ENCODE measurements at places on chromosomes 1 and 21.

DNA sequence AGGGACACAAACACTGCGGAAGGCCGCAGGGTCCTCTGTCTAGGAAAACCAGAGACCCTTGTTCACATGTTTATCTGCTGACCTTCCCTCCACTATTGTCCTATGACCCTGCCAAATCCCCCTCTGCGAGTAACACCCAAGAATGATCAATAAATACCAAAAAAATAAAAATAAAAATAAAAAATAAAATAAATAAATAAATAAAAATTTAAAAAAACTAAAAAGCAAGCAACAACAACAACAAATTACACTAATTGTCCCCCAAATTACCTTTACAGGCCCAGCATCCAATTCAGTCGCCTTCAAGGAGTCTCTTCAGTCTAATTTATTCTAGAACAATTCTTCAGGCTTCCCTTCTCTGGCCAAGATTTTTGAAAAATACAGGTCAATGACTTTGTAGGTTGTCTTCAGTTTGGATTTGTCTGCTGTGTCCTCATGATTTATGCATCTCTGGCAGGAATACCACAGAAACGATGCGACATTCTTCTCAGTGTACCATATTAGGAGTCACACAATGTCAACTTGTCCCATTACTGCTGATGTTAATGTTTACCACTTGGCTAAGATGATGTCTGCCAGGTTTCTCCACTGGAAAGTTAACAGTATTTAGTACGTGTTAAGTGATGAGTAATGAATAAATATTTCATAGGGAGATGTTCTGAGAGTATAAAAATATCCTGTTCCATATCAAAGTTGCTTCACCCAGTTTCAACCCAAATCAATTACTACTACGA is 20.3 kb upstream of the BMP8B start:
- DNase-seq = no peak

DNA sequence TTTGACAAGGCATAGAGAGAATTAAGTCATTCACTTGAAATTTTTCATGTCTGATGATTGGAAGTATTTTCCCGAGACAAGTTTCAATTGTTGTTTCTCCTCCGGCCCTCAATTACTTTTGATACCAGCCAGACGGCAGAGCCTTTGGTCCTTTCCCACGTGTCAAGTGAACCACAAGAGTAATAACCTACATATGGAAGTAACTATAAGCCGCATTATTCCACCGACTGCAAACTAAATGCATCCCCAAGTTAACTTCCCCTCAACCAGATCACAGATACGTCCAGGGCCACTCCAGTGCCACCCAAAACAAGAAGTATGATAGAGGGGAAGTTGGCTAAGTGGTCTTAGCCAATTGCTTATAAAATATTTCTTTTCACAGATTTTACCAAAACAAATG is 20.2 kb downstream of the COLGALT2 start:
- no peak for DNase-seq

DNA sequence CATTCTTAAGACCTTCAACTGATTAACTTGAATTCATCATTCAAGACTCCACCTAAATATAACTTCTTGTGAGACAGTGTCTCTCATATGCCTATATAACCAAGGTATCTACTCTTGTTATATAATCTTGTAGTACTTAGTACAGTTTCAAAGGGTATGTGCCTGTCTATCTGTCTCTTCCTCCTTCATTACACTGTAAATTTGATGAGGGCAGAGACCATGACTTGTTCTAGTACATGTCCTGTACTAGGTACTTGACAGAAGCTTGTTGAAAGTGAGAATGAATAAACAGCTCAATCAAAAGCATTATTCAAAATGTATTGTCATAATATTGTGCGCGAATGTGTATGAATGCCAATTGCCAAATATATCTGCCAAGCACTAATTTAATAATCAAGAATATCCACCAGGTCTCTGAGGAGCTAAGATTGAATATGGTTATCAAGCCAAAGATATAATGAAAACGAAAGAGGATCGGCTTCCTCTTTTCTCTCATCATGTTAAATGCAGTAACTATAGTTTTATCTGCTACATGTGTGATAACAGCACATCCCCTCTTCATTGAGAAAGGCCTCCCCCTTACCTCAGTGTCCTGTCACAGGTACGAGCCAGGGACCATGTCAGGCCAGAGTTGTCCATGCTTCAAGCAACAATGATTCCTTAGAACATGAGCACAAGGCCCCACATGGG is 117.3 kb downstream of the UCHL5 start:
- DNase-seq = no peak

- DNase-seq = no peak
Measured at GRCh38 chr21:44532712-44533111, 7.3 kb downstream of the KRTAP10-1 start.

DNA sequence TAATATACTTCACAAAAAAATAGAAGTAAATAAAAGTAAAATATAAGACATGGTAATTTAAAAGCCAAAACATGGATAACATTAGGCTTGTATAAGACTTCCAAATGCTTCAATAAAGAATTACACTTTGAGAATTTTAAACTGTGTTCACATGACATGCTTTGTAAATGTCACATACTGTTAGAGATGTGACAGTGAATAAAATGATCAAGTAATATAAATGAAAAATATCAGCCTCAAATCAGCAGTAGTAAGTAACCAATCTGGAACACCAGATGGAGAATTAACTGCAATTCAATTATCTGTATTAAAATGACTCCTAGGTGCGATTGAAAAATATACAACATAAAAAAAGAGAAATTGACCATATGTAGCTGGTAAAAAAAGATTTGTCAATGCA is 1260.8 kb downstream of the BRINP3 start:
- no peak for DNase-seq

DNA sequence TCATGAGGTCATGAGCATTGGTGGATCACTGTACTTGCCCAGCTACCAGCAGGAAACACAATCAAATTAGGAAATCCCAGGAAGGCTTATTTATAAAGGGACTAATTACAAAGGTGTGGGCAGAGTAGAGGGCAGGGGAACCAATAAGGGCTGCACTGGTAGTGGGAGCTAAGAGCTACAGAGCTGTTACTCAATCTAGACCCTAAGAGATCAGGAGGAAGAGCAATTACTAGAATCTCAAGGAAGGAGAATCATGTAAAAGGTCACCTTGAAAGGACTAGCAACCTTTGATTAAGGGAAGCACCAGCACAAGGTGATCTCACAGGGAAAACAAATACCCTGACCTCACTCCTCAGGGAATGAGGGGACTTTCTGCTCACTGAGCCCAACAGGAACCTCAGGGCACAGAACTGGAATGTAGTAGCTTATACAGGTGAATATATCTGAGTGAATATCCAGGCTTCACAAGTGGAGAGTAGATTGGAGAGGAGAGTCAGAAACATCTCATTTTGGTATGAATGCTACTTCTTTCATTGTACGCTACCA is 66.8 kb downstream of the SAMSN1 start:
- DNase-seq = no peak

DNA sequence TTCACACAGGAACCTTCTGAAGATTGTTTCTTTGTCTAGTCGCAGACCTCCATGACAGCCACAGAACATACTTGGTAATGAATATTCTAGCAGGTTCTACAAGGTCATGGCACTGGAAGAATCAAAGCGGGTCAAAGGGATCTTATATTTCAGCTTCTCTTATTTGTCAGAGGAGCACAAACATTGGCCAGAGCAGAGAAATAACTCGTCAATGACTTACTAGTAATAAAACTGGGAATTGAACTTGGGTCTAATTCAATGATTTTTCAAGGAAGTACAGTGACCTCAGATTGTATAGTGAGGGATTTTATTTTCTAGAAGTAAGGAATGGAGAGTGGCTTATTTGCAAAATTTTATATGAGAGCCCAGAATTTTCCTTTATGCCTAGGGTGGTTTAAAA is 290.8 kb upstream of the PLXNA2 start:
- DNase-seq = no peak

All from cortex of kidney (tissue), 1 donor.